ENCODE measurements at places on chromosomes 16 and 17.

GRCh38 chr17:77420095-77420803 is 279.5 kb downstream of the SEC14L1 start:
- DNase-seq = no peak

DNA sequence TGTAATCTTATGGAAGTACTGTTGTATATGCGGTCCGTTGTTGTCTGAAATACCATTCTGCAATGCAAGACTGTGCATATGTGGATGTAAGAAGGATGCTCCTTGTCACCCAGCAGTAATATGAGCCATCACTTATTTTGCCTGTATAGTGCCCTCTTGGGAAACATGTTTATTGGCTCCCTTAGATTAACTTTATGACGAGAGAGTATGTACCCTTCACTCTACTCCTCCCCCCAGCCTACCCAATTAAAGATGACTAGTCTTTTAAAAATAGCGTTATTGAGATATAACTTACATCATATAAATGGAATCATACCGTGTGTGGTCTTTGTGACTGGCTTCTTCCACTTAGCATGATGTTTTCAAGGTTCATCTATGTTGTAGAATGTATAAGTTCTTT is 33.6 kb downstream of the FTO start:
- DNase-seq = no peak

DNA sequence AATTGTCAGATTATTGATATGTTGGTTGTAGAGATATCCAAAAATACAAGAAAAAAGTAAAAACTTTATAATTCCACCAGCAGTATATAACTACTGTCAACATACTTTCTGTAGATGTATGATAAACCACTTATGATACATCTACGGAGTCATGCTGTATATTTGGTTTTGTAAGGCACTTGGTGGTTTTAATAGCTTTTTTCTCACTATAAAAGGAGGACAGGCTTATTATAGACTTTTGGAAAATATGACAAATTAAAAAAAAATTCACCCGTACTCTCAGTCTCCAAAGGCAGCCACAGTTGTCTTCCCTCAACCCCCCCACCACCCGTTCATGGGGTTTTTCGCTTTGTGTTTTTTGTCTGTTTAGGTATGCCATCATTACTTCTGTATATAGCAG is 14.8 kb downstream of the RAI1 start:
- no peak for DNase-seq

DNA sequence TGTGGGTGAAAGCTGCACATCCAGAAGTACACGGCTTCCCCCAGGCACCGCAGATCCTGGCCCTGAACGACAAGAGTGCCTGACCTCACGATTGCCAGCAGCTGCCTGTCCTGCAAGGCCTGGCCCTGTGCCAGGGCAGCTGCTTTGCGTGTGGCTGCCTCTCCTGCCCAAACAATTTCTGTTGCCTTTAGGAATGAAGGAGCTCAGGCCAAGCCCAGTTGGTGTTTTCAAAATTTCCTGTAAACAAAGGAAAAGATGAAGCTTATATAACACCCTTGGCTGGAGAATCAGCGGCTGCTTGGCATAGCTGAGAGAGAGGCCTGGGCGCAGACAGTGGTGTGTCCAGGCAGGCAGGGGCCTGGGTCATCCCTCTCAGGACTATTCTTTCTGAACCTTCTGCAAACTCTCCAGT is 11.7 kb upstream of the SLC47A2 start:
- no peak for DNase-seq

DNA sequence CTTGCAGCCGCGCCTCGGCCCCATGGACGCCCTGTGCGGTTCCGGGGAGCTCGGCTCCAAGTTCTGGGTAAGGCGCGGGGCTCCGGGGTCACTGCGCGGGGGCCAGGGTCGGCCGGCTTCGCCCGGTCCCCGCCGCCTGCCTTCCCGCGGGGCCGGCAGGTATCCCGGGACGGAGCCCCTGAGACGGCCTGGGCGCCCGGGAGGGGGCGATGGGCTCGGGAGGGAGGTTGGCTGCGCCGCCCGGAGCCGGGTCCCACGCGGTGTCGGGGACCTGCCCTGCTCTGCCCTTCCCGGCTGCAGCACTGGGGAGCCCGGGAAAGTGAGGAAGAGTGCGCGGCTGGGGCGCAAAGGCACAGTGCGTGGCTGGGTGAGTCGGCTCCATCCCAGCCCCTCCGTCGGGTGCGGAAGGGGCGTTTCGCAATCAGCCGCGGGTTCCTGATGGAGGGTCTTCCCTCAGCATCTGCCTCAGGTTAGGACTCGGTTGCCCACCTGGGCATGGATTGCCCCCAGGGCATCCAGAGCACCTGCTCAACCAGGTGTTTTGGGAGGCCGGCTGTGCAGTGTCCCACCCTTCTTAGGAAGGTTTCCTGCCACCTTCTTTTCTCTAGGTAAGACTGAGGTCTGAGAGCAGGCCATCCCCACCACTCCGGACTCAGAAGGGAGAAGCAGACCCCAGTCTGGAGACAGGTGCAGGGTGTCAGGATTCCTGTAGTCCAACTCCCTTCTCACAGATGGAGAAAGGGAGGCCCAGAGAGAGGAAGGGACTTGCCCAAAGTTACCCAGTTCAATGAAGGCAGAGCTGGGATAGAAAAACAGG is 442 bp downstream of the ABCC3 start:
- no peak for DNase-seq

GRCh38 chr16:709566-710499 is 4.2 kb upstream of the FBXL16 start:
- no peak for DNase-seq

DNA sequence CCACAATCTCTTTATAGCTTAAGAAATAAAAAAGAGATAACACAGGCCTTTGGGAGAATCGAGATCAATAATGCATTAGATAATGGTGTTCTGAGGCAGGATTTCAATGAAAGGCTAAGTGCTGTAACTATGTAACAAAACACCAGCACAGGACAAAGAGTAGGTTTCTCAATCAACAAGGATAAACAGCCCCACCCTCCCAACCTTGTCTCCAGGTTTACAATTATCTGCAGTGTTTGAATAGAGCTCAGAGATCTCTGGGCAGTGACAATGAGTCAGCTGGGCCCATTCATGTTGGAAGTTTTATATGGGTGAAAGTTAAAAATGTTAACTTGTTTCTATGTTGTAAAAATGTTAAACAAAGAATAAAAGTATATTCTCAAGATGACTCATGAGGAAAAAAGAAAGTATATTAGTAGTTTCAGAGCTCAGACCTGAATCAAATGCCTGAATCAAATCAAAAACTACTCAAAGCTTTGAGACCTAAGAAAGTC is 17.0 kb upstream of the KRT20 start:
- no peak for DNase-seq

DNA sequence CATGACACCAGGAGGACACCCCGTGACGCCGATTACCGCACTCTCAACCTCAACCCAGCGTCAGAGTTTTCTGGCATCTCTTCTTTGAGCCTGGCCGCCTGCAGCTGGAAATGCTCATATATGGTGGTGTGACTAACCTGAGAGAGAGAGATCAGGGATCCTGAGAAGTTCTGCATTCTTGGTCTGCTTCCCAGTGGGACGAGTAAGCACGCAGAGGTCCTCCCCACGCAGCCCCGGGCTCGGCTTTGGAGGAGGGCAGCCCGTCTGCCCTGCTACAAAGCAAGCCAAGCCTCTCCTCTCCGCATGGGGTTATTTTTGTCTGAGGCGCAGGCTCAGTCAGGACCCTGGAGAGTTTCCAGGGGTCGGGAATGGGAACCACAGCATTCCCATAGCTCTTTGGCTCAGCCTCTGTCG is 16.5 kb downstream of the CRISPLD2 start:
- no peak for DNase-seq

- no peak for DNase-seq
These were observed 169.2 kb downstream of the HAPSTR1 start for GRCh38 chr16:9260666-9261065.

GRCh38 chr16:4323071-4323844 is 7.4 kb downstream of the GLIS2 start:
- no peak for DNase-seq

DNA sequence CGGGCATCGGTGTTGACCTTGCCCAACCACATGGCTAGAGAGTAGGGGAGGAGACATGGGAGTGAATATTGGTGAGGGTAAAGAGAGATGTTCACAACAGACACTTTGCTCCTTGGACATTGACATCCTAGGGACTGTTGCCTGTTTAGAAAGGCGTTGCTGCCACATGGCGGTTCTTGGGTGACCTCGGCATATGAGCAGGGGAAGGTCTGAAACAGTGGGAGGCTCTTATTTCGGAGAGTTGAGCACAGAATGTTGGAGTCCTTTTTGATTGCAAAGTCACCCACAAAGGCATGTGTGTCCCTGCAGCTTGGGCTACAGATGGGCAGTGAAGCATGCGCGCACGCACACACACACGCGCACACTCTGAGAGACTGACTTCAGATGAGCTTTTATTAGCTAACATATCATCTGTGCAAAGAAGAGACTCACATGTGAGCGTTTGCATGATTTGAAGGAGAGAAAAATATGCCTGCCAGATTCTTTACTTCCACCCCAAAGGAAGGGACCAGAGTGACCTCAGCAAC is 104.4 kb downstream of the SHISA9 start:
- DNase-seq = no peak

DNA sequence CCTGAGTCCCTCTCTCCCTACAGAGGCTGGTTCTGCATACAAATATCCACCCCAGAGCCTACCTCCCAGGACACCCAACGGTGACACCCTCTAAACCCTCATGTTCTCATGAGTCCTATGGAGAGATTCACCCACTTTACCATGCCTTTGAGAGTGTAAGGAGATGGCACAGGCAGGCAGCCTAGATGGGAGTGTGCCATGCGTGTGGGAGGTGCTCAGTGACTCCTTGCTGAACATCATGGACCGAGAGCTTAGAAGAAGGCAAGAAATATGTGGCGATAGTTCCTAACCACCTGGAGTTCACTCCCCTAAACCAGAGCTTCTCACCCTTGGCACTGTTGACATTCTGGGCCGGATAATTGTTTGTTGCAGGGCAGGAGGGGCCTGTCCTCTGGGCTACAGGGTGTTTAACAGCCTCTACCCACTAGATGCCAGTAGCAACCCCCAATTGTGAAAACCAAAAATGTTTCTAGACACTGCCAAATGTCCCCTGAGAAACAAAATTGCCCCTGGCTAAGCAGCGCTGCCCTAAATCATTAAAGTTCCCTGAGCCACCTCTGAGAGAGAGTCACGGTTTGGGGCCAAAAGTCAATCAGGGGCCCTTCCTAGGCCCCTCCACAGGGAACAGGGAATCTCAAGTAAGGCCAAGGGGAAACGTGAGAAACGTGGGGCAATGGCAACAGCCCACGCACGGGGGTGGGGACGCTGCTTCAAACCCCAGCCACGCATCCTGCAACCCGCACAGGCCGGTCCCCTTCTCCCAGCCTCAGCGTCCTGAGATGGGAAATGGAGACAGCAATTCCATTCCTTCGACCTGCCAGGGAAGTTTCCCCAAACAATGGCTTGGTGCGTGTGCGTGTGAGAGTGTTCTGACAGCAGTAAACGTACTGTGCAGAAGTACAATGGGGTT is 66.8 kb downstream of the C16orf78 start:
- no peak for DNase-seq

GRCh38 chr16:11657556-11657955 is 10.7 kb upstream of the SNN start:
- no peak for DNase-seq

- peak; percentile 89 for DNase-seq
These were observed 9.2 kb upstream of the TSPOAP1 start for GRCh38 chr17:58337600-58338453.

DNA sequence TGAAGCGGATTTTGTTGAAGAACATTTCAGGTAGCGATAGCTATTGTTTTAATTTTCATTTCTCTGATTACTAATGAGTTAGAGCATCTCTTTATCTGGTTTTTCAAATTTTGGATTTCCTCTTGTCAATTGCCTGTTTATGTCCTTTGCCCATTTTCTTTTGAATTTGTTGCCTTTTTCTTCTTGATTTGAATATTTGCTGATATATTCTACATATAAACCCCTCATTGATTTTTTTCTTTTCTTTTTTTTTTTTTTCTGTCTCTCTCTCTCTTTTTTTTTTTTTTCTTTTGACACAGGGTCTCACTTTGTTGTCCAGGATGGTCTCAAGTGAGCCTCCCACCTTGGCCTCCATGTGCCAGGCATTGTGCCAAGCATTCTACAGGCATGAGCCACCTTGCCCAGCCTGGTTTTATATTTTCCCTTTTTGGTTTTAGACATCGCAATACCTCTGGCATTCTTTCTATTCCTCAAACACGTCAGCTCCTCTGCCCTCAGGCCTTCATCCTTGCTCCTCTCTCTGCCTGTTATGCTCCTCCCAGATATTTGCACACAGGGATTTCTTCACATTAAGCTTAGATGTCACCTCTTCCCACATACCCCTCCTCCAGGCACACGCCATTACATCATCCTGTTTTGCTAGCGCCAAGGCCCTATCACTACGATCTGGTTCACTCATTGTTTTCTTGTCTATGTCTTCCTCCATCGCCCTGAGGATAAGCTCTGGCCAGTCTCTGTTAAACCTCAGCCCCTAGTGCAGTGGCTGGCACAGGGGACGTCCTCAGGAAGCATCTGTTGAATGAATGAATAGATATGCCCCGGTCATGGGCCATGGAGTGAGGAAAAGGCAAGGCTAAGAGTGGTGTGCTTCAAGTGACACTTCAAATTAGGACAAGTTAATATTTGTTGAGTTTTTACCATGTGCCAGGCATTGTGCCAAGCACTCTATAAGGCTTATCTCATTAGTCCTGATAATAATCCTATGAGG is 8.6 kb downstream of the SARM1 start:
- no peak for DNase-seq

DNA sequence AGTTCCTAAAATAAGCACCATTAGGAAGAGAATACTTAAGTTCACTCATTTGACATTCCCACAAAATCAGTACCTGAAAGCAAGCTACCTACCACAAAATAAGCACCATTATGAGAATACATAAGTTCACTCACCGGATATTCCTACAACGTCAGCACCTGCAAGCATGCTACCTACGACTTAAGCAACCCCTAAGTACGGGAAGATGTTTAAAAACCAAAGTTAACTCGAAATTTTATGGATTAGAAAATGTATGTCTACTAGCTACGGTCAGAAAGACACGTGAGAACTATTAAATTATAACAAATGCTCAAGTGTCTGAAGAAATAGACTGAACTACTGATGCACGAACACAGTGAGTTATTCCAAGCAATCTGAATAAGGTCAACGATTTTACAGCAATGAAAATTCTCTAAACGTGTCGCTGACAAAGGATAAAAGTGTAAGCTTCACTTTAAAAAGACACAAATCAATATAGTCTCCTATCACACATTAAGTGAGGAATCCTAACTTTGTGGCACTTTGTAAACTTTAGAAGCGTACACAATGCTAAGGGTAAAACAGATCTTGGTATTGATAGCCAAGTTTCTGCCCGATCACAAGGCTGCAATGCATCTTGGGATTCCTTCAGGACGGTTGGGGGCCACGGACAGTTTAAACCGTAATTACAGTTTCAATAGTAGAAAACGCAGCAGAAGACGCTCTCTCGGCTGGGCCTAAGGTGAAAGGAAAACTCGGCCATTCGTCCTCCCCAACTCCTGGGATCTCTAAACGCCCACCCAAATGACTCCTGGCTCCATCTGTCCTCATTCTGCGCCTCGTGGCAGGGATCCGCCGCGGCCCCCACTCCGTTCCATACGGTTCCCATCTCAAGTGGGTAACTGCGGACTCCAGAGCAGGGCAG is 1.3 kb downstream of the GSPT1 start:
- DNase-seq = no peak
